Chondrocyte (in vitro differentiated cells): ENCODE measurements at places on chromosomes 4 and X.

DNA sequence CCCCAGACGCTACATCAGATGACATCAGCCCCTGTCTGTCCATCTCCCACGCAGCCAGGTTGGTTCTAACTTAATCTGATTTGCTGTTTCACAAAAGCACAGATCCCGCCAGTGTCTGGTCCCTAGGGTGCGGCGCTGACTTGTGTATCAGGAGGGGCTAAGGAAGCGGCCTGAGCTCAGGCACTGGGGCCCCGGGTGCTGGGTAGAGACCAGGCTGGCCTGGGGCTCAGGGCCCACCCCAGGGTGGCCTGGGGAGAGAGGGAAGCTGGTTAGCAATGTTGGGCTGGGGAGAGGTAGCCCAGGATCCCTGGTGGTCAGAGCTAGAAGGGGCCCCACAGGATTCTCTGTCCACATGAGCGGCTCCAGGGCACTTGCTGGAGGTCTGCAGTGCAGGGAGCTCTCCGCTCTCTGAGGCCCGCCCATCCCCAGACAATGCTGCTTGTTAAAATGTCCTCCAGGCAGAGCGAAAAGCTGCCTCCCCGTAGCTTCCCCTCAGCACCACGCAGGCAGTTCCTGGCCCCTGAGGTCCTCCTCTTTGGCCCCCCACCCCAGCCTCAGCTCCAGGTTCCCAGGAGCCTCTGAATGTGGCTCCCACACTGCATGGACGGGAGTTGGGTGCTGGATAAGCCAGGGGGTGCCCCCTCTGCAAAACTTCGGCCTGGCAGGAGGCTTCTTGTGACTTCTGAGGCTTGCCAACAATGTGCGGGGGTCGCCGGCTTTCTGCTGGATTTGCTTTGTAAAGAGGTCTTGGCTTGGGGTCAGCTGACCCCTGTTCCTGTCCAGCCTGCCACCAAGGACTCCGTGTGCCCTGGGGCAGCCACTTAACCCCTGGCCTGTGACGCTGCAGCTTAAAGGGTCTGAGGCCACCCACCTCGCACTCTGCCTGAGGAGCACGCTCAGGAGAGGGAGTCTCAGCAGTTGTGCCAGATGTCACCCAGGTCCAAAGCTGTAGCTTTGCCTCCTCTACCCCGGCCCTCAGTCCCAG, 112.9 kb downstream of the CPZ start:
- H3K27ac ChIP-seq, result no peak overlapping the region
- H3K4me1 ChIP-seq, result no peaks in the 10 kb centered on the region
- H3K4me3 ChIP-seq, result no peak overlapping the region
- H3K27me3 ChIP-seq, result peaks cover 72% of the 10 kb centered on the region
- no peaks in the 10 kb centered on the region for H3K36me3 ChIP-seq
- no peak for DNase-seq

DNA sequence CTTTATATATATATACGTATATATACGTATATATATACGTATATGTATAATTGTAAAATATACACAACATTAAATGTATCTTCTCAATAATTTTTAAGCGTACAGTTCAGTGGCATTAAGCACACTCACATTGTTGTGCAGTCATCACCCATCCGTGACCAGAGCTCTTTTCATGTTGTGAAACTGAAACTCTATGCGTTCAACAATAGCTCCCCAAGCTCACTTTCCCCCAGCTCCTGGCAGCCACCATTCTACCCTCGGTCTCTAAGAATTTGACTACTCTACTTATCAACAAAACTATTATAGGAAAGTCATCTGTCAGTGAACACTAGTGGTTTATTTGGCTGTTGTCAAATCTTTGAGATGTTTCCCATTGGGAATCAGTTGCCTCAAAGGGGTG, 621.8 kb upstream of the GALNT7 start:
- H3K27me3 ChIP-seq, result no peaks in the 10 kb centered on the region
- H3K4me3 ChIP-seq, result no peak overlapping the region
- H3K27ac ChIP-seq, result no peak overlapping the region
- no peaks in the 10 kb centered on the region for H3K36me3 ChIP-seq

DNA sequence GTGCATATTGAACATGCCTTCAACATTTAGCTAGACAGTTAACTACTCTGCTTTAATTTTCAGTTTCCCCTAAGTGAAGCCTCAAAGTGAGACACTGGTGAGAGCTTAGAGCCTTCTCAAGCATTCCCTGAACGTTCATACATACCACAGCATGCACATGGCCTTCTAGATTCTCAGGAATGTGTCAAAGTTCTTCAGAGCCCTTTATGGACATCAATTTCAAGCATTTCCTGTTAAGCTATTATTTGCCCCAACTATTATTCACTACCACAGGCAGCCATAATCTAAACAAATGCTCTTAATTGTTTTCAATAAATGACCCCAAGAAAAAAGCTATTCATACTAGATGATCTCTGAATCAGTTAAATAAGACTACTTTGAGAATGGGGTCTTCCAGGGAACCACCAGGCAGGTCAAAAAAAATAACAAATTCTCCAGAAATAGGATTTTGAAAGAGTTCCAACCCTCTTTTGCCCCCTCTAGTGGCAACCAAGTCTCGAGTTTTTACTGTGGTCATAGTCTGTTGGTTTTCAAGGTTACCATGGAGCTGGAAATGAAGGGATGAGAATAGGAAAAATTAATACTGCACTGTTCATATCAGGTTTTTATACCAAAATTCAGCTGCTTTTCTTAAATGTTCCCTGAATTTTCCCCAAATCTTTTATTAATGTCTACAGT, 235.4 kb downstream of the RAB28 start:
- H3K4me1 ChIP-seq, result peaks cover 8% of the 10 kb centered on the region
- H3K4me3 ChIP-seq, result no peak overlapping the region
- no peak overlapping the region for H3K27ac ChIP-seq
- DNase-seq, result no peak
- H3K36me3 ChIP-seq, result peaks cover 8% of the 10 kb centered on the region

GRCh38 chr4:165787516-165788274, 85.3 kb upstream of the TLL1 start:
- DNase-seq, result no peak
- peaks cover 47% of the 10 kb centered on the region for H3K4me1 ChIP-seq
- no peak overlapping the region for H3K27ac ChIP-seq
- no peaks in the 10 kb centered on the region for H3K27me3 ChIP-seq
- no peak overlapping the region for H3K4me3 ChIP-seq

- no peak for DNase-seq
- no peaks in the 10 kb centered on the region for H3K4me1 ChIP-seq
- H3K36me3 ChIP-seq, result no peaks in the 10 kb centered on the region
- H3K4me3 ChIP-seq, result no peak overlapping the region
- no peak overlapping the region for H3K27ac ChIP-seq
These were observed 310.0 kb upstream of the AADAT start for GRCh38 chr4:170399581-170400293.

DNA sequence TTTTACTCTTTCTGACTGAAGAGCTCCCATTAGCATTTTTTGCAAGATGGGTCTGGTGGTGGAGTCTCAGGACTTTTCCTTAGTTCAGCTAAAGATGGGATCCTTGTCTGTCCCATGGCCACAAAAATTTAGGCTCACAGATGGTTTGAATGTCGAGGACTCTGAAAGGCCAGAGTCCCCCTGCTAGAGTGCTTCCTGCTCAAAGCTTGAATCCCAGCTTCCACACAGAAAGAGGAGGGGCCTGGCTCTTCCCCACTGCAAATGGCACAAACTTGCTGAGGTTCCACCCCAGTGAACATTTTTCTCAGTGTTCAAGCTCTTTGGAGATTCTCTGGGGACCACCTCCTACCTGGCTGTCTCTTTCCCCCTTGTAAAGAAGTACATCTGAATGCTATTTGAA, 64.7 kb upstream of the UGT2B15 start:
- no peak overlapping the region for H3K27ac ChIP-seq
- H3K36me3 ChIP-seq, result no peaks in the 10 kb centered on the region
- no peaks in the 10 kb centered on the region for H3K27me3 ChIP-seq
- H3K4me3 ChIP-seq, result no peak overlapping the region
- DNase-seq, result no peak
- H3K4me1 ChIP-seq, result no peaks in the 10 kb centered on the region

DNA sequence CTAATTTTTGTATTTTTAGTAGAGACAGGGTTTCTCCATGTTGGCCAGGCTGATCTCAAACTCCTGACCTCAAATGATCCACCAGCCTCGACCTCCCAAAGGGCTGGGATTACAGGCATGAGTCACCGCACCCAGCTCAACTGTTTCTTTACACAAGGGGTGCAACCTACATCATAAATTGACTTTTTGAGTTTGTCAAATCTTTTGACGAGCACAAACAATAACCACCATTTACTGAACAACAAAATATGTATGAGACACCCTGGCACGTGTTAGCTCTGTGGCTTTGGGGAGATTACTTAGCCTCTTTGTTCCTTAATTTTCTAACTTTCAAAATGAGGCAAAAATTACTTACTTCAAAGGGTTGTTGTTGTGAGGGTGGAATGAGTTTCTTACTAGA, 23.5 kb upstream of the SLC34A2 start:
- no peak overlapping the region for H3K27ac ChIP-seq
- H3K4me3 ChIP-seq, result no peak overlapping the region
- H3K36me3 ChIP-seq, result no peaks in the 10 kb centered on the region
- H3K4me1 ChIP-seq, result no peaks in the 10 kb centered on the region
- DNase-seq, result no peak

- peak overlapping the region; percentile 45 for H3K27ac ChIP-seq
- no peaks in the 10 kb centered on the region for H3K27me3 ChIP-seq
- DNase-seq, result no peak
- no peak overlapping the region for H3K4me3 ChIP-seq
These were observed 114.1 kb downstream of the GLUD2 start for GRCh38 chrX:121161501-121161933.

DNA sequence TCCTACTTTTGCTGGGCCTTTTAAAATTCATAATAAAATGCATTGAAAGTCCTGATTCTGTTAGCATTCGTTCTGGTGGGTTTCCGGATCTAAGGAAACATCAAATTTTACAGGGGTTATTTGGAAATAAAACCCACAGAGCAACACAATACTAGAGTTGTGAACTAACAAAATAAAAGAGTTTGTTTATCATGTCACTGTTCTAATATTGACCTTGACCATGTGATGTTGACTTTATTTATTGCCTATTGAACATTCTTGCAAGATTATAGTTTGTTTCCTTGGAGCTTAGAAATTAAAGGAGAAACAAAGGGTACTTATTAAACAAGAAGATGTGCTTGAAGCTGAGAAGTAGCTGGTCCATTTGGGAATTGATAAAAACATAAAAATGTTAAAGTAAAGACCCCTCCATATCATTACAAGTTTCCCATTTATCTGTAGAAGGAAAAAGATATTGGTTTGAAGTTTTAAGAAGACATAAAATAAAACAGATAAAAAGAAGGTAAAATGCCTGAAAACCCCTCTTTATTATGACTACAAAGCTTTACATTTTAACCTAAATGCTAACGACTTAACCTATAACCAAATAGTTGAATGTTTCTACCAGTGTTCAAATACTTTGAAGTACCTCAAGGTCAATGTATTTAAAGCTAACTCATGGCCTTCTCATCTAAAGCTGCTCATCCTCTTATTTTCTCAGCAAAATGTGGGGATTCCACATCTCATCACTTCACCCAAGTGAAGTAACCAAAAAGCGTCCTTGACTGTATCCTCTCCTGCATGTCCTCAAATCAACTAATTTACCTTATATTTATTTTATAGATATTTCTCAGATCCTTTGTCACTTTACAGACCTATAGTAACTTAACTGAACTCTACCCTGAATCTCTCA, 179.6 kb downstream of the GASK1B start:
- H3K27me3 ChIP-seq, result no peaks in the 10 kb centered on the region
- no peak overlapping the region for H3K4me3 ChIP-seq
- H3K4me1 ChIP-seq, result peaks cover 23% of the 10 kb centered on the region
- H3K36me3 ChIP-seq, result no peaks in the 10 kb centered on the region
- no peak overlapping the region for H3K27ac ChIP-seq
- no peak for DNase-seq

DNA sequence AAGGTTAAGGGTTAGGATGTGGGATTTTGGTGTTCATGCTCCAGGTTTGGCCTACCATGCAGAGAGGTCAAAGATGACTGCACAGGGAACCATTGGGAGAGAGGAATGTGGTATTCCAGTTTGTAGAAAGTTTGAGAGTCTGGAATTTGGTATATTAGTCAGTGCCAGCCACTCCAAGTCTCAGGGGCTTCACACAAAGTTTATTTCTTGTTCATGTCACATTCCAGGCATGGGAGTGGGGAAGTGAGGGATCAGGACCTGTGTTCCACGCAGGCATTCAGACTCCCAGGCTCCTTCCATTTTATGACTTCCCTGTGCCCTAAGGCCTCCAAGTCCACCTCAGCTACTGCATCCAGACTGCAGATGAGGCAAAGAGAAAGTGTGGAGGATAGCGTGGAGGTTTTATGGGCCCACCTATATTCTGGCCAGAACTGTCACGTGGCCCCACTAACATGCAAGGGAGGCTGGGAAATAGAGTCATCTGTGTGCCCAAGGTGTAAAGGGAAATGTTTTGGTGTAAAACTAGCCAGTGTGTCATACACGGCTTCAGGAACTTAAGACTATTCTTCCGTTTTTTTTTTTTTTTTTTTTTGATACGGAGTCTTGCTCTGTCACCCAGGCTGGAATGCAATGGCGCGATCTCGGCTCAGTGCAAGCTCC, 140.6 kb upstream of the SCML1 start:
- no peaks in the 10 kb centered on the region for H3K36me3 ChIP-seq
- H3K27me3 ChIP-seq, result no peaks in the 10 kb centered on the region
- H3K27ac ChIP-seq, result peak overlapping the region; percentile 86
- DNase-seq, result no peak
- peaks cover 92% of the 10 kb centered on the region for H3K4me1 ChIP-seq

GRCh38 chr4:78578674-78579425, 27.3 kb downstream of the ANXA3 start:
- no peaks in the 10 kb centered on the region for H3K4me1 ChIP-seq
- DNase-seq, result no peak
- peaks cover 5% of the 10 kb centered on the region for H3K36me3 ChIP-seq
- no peak overlapping the region for H3K4me3 ChIP-seq
- no peak overlapping the region for H3K27ac ChIP-seq
- H3K27me3 ChIP-seq, result no peaks in the 10 kb centered on the region

DNA sequence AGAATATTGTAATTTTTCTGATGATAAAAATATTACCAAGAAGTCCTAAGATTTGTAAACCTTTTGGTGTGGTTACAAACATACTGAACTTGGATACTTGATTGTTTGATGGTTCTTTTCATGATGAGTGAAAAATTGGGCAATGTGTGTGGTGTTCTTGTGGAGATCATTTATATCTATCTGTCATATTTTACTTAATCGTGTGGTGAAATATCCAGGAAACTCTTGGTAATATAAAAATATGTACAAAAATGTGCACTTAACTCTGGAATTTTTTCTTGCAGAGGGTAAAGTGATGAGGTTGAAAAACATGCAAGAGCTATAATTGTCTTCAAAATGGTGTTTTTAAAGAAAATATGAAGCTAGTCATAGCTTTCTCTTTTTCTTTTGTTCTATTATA, 2.8 kb downstream of the DCUN1D4 start:
- H3K4me3 ChIP-seq, result peak overlapping the region; percentile 85
- peak overlapping the region; percentile 87 for H3K27ac ChIP-seq
- peaks cover 62% of the 10 kb centered on the region for H3K4me1 ChIP-seq
- no peaks in the 10 kb centered on the region for H3K36me3 ChIP-seq
- no peaks in the 10 kb centered on the region for H3K27me3 ChIP-seq

- H3K27ac ChIP-seq, result peak overlapping the region; percentile 83
- DNase-seq, result no peak
- no peaks in the 10 kb centered on the region for H3K27me3 ChIP-seq
- no peak overlapping the region for H3K4me3 ChIP-seq
- H3K36me3 ChIP-seq, result peaks cover 4% of the 10 kb centered on the region
These were observed 11.3 kb downstream of the EIF1AX start for GRCh38 chrX:20130357-20130756.

GRCh38 chr4:156961196-156962057, 10.2 kb downstream of the PDGFC start:
- no peaks in the 10 kb centered on the region for H3K27me3 ChIP-seq
- H3K4me3 ChIP-seq, result no peak overlapping the region
- DNase-seq, result no peak

- H3K27me3 ChIP-seq, result peaks cover 3% of the 10 kb centered on the region
- H3K36me3 ChIP-seq, result no peaks in the 10 kb centered on the region
- no peak overlapping the region for H3K4me3 ChIP-seq
- no peak overlapping the region for H3K27ac ChIP-seq
- no peak for DNase-seq
These were observed 17.7 kb upstream of the TMEM144 start for GRCh38 chr4:158192439-158193158.
